ENCODE measurements at places on chromosomes 12 and 14.

DNA sequence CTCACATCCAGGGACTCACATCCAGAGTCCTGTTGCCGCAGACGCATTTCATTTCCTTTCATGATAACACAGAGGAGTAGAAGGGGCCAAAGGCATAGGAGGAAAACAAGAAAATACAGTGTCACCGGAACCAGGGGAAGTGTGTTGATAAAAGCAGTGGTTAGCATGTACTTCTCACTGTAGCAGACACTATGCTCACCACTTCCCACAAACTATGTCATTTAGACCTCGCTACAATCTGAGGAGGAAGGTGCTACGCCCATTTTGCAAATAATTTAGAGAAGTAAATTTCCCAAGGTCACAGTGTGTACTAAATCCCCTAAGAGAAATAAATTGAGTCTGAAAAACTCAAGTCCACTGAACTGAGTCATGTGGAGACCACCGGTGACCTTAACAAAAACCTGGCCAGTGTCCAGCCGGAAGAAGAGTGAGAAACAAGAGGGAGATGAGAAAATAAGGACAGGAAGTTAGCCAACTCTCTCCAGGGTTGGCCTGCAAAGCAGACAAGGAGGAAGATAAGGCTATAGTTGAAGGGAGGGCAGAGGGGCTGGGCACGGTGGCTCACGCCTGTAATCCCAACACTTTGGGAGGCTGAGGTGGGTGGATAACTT, 25.8 kb upstream of the TMCC3 start:
- peak; percentile 52 for DNase-seq

GRCh38 chr14:67962215-67962644, 142.7 kb downstream of the RAD51B start:
- peak; percentile 50 for DNase-seq

DNA sequence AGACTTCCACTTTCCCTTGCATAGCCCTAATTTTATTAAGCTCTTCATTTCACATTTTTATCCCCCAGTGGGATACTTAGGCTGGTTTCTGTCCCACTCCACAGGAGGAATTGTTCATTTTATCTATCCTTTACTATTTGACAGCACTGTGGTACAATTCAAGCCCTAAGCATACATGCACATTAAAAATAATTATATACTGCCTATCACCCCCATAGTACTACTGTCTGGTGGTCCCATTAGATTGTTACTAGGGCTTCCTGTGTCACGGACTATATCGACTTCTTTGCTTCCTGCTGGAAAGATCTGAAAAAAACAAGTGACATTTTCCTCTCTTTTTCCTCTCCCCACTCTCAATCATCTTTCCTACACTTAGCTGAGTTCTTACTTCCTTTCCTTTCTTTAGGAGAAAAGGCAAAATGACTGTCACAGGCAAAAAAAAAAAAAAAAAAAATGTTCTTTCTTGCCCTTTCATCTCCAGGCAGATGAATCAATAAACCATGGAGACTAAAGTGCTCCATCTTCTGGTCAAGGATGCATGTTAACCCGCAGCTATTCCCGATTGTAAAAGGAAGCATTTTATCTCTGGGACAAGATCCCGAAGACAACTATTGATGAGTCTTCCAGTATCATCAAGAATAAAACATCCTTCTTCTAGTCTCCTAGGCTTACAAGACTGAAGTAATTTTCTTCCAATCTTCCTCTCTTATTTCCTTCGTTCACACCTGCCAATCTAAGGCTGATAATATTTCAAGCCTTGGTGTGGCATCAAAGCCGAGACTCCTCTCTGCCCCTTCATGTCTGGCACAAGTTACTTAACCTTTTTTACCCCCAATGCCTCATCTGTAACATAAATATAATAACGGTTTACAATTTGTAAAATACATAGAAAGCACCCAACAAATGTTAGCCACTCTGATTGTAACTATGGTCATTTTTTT, 94.4 kb upstream of the PLEKHG7 start:
- DNase-seq: no peak

GRCh38 chr14:49585803-49586672, at the start of gene RPS29:
TSS of gene RPS29 (minus strand) at chr14:49586380. CDS start at chr14:49586346, 34 bp downstream.
- peak; percentile 99 for DNase-seq

DNA sequence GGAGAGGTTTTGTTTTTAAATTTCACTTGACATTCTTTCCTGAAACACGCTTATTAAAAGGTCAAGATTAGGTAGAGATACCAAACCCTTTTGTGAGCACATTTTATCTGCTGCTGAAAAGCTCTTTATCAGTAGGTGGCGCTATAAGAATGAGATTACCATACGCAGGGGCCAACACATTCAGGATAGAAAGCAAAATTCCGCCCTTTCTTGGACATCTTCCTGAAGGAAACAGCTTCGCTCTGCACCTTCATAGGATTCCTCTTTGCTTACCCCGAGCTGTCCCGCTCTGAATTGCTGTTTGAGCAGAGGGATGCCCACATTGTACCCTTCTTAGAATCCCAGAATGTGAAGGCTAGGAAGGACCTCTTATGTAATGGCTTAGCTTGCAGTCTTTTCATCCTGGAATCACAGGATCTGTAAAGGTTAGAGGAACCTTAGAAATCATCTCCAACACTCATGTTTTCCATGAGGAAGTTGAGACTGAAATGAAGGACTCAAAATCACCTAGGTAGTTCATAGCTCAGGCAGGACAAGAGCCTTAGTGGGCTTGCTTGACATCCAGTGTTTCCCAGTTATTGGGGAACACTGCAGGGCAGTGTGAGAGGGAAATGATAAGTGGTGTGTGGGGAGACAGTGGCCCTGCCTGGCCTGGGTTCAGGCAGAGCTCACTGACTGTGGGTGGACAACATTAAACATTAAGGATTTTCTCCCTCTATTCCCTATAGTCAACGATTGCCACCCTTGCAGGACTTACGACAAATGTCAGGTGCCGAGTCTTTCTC, 38.7 kb upstream of the CRY1 start:
- DNase-seq: no peak

GRCh38 chr14:59582845-59583509, 6.4 kb upstream of the CCDC175 start:
- DNase-seq: no peak

GRCh38 chr14:95488376-95489213, 27.9 kb downstream of the SYNE3 start:
- no peak for DNase-seq

- DNase-seq: no peak
Observed at GRCh38 chr14:103492156-103492925, 30.3 kb downstream of the CKB start.

DNA sequence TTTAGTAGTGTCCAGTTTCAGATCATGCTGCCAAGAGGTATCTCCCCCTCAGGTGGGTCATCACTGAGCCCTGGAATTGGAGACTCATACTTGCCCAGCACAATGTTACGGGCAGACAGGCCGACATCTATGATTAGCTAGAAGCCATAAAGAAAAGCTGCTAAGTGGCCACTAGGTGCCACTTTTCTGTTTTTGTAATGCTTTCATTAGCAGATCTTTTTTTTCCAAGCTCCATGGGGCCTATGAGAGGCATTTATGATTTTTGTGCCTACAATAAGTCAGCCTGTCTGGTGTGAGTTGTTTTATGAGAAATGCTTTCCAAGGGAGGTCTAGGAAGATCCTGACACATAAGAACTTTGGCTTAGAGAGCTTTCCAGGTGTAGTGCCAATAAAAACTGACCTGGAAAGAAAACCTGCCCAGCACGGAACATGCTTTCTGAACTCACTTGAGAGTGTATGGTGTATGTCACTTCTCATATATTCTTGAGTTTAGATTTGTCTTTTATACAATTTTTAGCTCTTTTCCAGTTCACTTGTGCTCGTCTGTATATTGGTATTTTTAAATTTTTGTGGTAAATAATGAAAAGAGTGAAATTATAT, 21.8 kb upstream of the SMCO2 start:
- no peak for DNase-seq

DNA sequence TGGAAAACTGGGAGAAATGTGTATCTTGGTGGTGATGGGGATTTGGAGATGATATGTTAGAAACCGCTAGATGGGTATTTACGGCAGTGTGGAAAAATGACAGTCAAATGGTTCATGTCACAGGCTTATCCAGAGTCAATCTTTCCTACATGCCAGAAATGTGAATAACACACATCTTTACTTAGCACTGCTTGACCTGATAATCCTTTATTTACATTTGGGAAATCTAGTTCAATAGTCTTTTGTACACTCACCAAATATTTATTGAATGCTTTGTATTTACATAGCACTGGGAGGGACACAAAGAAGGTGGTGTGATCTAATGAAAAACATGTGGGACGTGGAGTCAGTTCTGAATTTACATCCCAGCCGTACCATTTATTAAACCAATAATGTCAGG, 208.2 kb downstream of the DIO2 start:
- no peak for DNase-seq

DNA sequence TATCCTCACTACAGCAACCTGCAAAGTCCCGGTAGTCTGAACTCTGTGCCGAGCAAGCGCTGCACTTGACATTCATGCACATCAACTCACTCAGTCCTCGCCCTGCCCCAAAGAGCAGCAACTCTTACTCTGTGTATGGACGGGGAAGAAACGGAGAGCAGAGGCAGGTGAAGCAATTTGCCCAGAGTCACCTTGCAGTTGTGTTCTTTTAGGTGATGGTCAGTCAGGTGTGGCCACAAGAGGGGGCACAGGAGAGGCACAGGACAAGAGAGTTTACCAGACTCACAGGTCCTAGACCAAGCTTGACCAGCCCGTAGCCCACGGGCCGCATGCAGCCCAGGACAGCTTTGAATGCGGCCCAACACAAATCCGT, 39.1 kb downstream of the TSPAN11 start:
- no peak for DNase-seq

- no peak for DNase-seq
Observed at GRCh38 chr12:106331599-106331998, 25.9 kb upstream of the POLR3B start.

GRCh38 chr12:42260518-42260917, 22.5 kb upstream of the YAF2 start:
- no peak for DNase-seq

- DNase-seq: no peak
Observed at GRCh38 chr12:77104792-77105191, 39.4 kb upstream of the E2F7 start.

- DNase-seq: no peak
Observed at GRCh38 chr14:30681752-30682355, 59.7 kb downstream of the SCFD1 start.

GRCh38 chr12:96195845-96196451, 1.8 kb downstream of the ELK3 start:
- DNase-seq: no peak

DNA sequence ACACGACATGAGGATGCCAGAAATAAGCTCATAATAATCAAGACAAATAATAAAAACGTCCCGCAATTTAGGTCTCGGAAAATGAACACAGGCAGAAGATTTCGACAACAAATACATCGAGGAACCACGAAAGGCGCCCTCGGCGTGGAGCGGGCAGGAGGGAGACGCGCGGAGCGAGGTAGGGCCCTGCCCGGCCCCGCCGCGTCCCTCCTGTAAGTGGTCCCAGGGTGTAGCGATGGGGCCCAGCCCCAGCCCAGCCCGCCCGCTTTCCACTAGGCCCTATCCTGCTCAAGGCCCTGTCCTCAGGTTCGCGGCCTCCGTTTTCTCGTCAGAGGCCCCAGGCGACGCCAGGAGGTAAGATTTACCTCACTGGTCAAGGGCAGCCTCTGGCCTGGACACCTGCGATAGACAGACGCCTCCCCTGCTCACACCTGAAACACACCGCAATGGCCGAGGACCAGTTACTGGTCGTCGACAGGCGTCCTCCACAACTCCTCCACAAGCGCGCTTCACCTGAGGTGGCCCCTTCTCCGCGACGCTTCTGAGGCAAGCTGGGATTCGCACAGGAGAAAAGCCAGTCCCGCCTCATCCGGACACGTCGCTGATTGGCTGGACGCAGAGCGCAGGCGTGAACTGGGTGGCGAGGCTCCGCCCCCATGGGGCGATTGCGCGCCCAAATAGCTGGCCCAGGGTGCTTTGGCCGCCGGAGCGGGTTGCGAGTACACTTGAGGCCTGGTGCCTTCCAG, at the start of gene SYCP3:
TSS of gene SYCP3 (minus strand) at position 543 of the 746 bp plus-strand sequence. CDS start 1,527 bp downstream, outside the sequence.
- no peak for DNase-seq

DNA sequence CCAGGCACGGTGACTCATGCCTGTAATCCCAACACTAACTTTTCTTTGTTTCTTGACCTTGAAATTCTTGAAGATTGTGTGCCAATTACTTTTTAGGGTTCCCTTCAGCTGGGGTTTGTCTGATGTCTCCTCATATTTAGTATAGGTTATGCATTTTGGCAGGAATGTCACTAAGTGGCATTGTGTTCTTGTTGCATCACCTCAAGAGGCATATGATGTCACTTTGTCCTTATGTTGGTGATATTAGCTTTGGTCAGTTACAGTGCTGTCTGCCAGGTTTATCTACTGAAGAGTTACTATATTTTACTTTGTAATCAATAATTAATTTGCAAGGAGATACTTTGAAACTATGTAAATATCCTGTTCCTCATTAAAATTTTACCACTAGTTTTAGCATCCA, 61.0 kb upstream of the BTG1 start:
- no peak for DNase-seq

- no peak for DNase-seq
Observed at GRCh38 chr12:102051431-102051965, 10.3 kb downstream of the WASHC3 start.

- DNase-seq: no peak
Observed at GRCh38 chr14:63273717-63274655, 44.7 kb downstream of the GPHB5 start.

GRCh38 chr12:50110762-50111351, 1.2 kb upstream of the COX14 start:
- DNase-seq: no peak

GRCh38 chr14:89339158-89339557, 77.9 kb downstream of the FOXN3 start:
- DNase-seq: no peak

DNA sequence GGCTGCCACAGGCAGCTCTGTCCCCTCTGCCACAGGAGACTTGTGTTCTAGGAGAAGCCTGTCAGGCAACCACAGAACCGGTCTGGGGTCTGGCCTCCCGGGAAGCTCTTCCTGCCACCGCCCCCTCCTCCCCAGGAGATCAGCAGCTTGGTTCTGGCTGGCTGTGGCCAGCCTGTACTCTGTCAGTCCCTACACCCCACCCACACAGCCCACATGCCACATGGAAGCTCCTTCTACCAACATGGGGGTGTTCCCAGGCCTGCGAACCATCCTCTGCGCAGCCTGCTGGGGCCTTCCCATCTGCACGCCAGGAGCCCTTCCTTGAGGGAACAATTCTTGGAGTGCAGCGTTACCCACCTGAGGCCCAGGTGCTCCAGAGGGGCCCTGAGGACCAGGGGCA, 16.8 kb downstream of the TMEM106C start:
- DNase-seq: no peak

DNA sequence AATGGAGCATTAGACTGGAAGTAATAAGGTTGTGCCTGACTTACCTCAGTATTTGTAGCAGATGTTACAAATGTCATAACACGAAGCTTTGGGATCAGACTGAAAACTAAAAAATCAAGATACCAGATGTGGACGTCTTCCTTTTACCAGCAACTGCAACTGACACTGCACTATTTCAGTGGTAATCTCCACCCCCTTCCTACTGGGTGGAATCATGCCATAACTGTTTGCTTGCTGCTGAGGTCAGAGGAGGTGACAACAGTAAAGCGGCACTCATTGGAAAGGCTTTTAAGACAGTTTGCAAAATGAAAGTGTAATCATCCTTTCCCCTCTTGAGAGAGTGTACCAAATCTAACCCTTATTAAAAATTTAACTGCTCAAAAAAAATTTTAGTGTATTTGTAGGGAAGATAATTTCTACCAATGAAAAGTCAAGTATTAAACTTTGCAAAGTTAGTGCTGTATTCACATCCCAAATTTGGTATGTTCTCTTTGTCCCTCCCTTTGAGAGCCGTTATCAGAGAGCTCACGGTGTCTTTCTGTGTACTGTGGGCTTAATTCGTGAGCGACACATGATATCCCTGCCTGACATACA, 420.7 kb downstream of the NPAS3 start:
- DNase-seq: no peak

GRCh38 chr14:77213679-77214016, 32.0 kb downstream of the TMEM63C start:
- DNase-seq: no peak

Measured in GM12864 (cell line).